ENCODE measurements at places on chromosomes 3 and 15.

- DNase-seq, result no peak
Measured at GRCh38 chr3:142243134-142243533, 17.7 kb upstream of the GK5 start.

DNA sequence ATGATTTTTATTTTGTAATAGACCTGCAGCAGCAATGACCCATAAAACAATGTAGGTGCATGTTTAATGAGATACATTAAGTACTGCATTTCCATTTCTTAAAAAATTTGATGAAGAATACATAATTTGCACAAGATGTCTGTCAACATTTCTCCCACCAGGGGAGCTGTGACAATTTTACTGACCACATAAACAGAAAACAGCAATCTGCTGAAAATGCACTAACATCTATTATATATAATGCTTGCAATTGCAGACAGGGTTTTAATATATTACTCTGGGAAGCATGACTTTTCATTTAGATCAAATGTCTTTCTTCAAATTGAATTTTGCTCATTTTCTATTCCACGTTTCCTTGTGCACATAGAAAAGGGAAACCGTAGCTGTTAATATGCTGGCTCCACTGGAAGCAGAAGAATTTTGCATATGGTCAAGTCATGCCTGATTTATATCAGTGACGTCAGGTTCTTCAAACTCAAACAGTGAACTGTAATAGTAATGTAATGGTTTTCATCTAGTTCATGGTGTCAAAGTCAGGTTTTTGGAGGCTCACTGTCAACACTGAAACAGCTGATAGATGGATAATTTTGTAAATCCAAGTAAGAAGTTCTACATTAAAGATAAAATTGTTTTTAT, 79.8 kb upstream of the IGF1R start:
- no peak for DNase-seq

GRCh38 chr3:108528459-108529252, 18.3 kb upstream of the MYH15 start:
- DNase-seq, result no peak

DNA sequence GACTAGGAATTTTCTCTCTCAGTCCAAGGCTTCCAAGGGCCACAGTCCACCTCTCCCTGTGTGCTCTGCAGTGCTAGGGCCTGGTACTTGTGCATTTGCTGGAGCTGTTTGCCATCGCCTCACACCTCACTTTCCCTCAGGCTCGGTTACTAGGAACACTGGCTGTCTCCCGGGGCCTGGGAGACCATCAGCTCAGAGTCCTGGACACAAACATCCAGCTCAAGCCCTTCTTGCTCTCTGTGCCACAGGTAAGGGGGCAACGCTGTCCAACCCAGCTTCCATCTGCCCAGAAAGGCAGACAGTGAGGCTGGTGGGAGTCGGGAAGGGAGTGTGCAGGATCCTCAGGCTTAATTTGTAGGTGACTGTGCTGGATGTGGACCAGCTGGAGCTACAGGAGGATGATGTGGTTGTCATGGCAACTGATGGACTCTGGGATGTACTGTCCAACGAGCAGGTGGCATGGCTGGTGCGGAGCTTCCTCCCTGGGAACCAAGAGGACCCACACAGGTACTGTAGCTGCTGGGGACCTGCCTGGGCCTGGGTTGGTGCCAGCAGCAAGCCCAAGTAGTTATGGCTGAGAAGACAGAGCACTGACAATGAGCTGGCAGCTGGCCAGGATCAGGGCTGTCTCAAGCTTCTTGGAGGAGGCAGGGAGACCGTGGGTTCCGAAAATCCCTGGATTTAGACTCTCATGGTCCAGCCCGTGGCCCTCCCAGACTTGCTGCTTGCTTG, 3.4 kb downstream of the PPM1M start:
- DNase-seq, result no peak

DNA sequence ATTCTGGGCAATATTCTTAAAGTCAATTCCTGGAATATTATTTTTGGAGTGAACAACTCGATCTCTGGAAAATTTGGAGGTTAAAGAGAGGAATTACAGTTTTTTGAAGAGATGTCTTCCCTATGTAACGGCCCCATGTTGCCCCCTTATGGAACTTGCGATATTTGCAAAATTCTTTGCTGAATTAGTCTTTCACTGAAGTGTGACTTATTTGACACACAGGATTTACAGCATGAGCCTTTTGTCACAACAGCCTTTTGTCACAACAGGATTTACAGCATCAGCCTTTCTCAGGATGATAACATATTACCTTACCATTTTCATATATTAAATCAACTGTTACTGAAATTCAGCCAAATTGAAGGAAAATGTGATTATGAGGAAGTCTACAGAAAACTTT, 37.8 kb upstream of the SPTSSB start:
- peak; percentile 32 for DNase-seq

GRCh38 chr15:50906954-50907600, 1.4 kb upstream of the AP4E1 start:
- no peak for DNase-seq

DNA sequence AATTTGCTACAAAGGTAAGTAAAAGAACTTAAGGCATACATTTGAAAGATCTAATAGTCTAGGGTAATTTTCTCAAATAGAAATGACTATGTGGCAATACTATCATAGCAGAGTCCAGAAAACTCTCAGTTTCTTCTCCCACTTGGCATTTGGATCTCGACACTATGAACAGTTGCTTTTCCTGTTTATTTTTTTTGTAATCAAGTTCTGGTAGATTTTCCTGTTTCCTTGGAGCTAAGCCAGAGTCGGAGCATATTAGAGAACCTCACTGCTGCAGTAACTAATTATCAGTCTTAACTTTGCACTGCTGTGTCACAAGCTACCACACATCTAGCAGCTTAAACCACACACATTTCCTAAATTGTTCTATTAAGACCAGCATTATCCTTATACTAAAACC, 44.9 kb upstream of the ZNF385D start:
- no peak for DNase-seq

- no peak for DNase-seq
Measured at GRCh38 chr3:114428044-114428595, 134.3 kb downstream of the TIGIT start.

DNA sequence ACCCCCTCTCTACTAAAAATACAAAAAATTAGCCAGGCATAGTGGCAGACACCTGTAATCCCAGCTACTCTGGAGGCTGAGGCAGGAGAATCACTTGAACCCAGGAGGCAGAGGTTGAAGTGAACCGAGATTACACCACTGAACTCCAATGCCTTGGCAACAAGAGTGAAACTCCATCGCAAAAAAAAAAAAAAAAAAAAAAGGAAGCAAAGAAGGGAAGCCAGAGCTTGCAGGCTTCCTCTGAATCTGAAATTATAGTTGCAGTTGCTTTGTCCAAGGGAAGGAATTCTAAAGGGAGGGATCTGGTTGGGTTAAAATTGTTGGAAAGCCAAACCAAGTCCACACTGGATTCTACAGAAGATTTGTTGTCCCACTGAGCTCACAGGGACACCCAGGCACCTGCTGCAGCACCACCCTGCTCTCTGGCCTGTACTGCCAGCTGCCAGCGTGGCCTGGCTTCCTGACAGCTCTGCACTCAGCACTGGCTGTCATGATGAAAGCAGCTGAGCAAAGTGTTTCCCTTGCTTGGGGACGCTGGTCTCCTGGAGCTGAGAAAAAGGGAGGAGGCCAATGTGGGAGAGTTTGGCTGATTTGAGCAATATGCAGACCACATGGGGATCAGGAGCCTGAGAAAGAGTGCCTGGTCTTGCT, 88.8 kb upstream of the HES1 start:
- peak; percentile 66 for DNase-seq

- DNase-seq, result no peak
Measured at GRCh38 chr3:10505050-10505790, at the start of gene ATP2B2. Gene ATP2B2 (minus strand): TSS chr3:10505586. CDS start chr3:10449543, 56,043 bp downstream.

DNA sequence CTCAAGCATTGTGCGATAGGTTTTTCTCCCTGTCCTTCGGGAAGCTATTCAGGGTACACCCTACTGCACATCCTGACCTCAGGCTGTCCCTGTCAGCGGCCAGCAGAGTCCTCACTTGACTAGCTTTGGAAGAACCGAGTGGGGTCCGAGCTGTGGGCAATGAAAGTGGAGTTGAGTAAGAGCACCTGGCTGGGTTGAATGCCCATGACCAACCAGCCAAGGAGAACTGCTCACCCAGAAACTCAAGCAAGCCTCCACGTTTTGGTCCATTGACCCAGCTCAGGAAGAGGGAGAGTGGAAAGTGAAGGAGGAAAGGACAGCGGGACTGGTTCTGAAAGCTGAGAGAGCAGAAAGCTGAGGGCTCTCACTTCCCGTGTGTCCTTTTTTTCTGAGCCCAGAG, 36.0 kb upstream of the HDGFL3 start:
- DNase-seq, result no peak

- peak; percentile 92 for DNase-seq
Measured at GRCh38 chr15:68256675-68257450, 20.7 kb upstream of the FEM1B start.

DNA sequence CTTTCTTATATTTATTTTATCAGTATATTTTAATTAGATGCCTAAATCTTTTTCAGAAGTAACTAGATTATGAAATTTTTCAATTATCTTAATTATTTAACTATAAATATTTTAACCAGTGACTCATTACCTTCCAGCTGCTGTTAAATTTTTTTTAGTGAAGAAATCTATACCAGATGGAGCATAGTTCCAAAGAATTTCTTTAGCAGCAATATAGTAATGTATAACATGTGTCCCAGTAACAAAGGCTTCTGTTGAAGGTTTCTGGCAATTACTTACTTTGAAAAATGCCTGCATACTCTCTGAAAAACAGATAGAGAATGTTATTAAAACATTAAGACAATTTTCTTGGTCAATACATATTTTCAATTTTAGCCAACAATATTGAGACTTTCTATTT, 45.1 kb upstream of the CP start:
- no peak for DNase-seq

GRCh38 chr15:69076756-69077155, 62.3 kb downstream of the NOX5 start:
- DNase-seq, result no peak

- DNase-seq, result peak; percentile 80
Measured at GRCh38 chr15:25850154-25851111, 12.7 kb downstream of the ATP10A start.

DNA sequence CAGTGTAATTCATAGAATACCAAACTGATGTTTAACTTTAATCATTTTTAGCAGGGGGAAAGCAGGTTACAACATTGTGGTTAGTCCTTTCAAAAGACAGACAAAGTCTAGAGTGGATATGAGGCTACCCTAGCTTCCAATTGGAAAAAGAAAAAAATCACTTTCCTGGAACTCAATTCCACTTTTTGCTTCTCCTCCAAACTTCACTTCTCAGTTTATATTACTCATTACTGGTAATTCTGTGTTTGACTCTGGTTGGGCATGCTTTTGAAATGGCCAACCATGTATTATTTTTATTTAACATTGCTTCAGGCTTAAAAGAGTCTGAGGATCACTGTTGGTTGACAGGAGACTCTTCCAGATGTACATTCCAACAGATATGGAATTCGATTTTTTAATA, 84.8 kb downstream of the RAP2B start:
- no peak for DNase-seq

DNA sequence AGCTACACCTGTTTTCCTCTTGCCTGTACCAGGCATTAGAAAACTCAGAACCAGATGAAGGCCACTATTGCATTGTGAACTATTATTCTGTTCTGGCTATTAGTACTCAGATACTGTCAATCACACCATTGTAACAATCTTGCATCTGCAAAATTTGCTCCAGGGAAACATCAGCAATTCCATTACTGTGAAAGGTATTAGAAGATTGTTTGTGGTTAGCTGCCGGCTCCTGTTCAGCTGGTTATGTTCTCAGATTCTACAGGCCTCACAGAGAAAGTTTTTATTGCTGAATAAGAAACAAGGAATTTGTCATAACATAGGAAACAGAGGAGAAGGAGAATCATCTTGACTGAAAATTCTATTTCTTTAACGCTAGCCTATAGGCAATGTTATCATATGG, 179.9 kb downstream of the PLOD2 start:
- DNase-seq, result no peak

- DNase-seq, result no peak
Measured at GRCh38 chr3:35665390-35666055, 26.2 kb downstream of the ARPP21 start.

GRCh38 chr3:14726441-14726780, 51.5 kb downstream of the C3orf20 start:
- no peak for DNase-seq

- DNase-seq, result peak; percentile 21
Measured at GRCh38 chr15:36161771-36162212, 417.6 kb upstream of the CDIN1 start.

DNA sequence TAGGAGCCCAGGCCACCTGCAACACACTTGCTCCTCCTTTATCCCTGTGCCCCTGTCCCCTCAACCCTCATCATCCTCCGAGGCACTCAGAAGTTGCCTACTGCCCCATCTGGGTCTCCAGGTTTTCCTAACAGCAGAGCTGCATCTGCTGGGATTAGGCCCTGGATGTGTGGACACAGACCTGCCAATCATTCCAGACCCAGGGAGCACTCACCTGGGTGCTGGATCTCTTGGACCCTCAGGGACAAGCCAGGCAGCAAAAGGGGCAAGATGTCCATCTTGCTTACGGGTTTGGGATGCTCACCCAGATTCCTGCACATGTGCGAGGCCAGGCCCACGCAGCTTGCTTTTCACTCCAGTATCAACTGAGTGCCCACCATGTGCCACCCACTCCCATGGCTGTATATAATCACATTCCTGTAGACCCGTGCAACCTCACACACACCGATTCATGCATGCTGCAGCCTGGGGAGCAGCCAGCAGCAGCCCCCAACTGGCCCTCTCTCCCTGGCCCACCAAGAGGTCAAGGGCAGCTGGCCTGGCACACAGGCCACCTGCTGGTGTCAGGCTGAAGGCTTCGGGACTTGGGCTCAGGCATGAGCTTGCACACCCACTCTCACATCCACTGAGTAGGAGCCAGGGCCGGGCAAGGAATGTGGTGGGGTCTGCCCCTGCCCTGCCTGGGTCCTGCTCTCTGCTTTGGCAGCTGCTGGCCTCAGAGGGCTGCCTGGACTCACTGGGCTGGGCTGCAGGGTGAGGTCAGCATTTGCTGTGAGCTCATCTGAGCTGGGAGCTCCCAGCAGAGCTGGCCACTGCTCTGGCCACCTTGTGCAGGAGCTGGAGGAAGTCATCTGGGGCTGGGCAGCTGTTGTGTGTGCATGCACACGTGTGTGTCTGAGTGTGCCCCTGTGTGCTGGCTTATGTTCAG, 14.9 kb downstream of the PRKCD start:
- DNase-seq, result no peak

- no peak for DNase-seq
Measured at GRCh38 chr15:23793191-23793680, 106.1 kb upstream of the NDN start.

All from mucosa of gallbladder (tissue), 1 donor.